Foreskin keratinocyte (primary cell): ENCODE measurements at places on chromosomes 13 and 19. TPM values are rescaled to one million over a fixed set of nuclear protein-coding genes. Genes with fewer than 3 reads are reported as not detected.

RFXAP gene
- total RNA-seq: 1.9 and 2.1 TPM in 2 replicates

NLRP5 gene
- not detected in 2 replicates for total RNA-seq

SPINT2 gene
- 419 and 453 TPM in 2 replicates for total RNA-seq

CGB1 gene
- not detected in 2 replicates for total RNA-seq

LILRB1 gene
- total RNA-seq: not detected in 2 replicates

IRF3 gene
- 115 and 118 TPM in 2 replicates for total RNA-seq

PSG1 gene
- not detected in 2 replicates for total RNA-seq

SIGLEC11 gene
- not detected in 2 replicates for total RNA-seq

KLK15 gene
- not detected in 2 replicates for total RNA-seq

CNN1 gene
- not detected in 2 replicates for total RNA-seq
